Putamen (tissue), 1 donor: ENCODE measurements at places on chromosomes 5 and 9.

DNA sequence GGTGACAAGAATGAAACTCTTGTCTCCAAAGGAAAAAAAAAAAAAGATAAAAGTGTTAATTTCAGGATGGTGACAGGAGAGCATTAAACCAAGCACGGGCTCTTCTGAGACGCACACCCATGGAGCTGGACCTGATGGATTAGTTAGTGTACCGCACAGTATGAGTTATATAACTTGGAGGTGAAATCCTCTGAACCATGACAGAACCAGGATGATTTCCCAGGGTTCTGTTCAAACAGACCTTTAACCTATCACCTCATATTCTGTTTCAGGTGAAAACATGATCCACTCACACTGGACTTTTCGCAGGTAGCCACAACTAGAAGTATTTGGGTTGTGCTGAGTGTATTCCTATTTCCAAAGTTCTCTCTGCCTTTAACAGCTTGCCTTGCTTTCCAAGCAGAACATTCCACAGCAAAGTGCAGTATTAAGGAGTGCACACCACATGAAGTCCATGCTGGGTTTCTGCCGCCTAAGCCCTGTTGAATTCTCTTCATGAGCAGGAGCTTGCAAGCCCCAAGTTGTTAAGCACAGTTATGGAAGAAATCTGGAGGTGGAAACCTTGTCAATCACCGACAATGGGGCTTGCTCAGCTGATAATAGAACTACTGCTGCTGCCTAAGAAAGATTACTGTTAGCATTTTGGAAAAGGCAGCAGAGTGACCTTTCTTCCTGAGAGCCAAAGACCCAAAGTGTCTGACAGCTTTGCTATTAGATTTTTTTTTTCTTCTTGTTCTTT lies 461.7 kb downstream of the TLE1 start:
- peak; percentile 24 for DNase-seq

DNA sequence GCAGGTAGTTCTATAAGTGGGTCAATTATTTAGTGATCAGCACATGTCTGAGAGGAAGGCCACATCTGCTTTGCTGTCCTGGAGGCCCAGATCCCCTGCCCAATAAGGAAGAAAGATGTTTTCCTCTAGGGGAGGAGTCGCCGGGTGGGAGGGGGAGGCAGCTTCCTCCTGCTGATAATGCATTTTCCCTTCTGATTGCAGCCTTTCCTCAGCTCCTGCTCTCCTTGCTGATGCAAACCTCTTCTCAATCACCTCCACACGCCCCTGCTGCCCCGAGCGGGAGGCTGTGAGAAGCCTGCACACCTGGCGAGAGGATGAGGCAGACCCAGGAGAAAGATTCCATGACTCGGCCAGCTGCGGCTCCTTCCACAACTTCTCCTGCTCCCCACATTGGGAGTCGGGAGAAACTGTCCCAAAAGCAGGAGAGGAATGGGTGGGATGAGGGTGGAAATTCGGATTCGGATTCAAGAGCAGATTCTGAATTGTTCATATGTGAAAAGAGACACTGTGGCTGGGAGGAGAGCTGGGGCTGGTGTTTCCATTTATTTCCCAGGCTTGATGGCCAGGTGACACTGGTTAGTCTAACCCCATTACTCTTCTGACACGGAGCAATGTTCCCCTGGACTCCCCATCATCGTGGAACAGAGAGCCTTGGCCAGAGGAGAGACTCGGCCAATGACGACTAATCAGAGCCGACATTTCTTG lies 6.8 kb upstream of the NTNG2 start:
- DNase-seq = no peak

- DNase-seq = peak; percentile 68
These were observed 342.7 kb downstream of the ARHGEF28 start for GRCh38 chr5:73968729-73969128.

DNA sequence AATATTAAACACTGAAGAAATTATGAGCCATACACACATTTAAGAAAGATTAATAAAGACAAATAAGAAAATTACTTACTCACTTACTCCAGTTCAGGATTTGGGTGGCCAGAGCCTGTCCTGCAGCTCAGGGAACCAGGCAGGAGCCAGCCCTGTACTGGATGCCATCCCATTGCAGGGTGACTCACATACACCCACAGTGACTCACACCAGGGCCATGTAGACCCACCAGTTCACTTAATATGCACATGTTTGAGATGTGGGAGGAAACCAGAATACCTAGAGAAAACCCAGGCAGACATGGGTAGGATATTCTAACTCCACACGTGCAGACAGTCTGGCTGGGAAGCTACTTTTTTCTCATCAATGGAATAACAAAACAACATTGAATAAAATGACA lies 49.6 kb upstream of the ADRB2 start:
- DNase-seq = no peak

DNA sequence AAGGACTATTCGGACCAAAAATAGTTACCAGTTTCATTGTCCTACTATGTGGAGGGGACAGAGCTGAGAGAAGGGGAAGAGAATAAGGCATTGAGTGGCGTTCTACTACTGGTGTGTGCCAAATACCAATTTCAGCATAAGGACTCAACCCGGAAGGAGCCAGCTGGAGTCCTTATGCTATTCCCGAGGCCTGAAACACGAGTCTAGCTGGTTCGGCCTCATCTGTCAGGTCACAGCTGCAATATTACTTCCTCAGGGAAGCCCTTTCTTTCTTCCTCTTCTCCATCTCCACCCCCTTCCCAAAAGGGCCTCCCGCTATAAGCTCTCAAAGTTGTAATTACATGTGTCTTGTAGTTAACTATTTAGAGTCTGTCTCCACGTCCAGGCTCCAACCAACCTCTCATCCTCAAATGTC lies 20.5 kb upstream of the FER start:
- DNase-seq = peak; percentile 15

DNA sequence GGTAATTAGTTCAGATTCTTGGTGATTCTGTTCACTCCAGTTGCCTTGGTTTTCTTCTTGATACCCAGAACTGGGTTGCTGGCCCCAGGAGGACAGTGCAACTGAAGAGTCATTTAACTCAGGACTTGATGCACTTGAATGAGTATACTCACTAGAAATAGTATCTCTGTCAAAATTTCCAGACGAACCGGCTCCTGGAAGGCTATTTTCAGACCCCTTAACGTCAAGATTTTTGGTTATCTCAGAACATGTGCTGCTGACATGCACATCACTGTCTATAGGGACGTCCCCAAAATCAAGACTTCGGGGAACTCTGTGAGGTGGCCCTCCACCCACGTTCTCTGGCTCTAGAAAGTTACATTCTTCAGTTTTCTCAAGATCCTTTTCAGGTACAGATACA lies 56.7 kb upstream of the PCA3 start:
- DNase-seq = no peak

DNA sequence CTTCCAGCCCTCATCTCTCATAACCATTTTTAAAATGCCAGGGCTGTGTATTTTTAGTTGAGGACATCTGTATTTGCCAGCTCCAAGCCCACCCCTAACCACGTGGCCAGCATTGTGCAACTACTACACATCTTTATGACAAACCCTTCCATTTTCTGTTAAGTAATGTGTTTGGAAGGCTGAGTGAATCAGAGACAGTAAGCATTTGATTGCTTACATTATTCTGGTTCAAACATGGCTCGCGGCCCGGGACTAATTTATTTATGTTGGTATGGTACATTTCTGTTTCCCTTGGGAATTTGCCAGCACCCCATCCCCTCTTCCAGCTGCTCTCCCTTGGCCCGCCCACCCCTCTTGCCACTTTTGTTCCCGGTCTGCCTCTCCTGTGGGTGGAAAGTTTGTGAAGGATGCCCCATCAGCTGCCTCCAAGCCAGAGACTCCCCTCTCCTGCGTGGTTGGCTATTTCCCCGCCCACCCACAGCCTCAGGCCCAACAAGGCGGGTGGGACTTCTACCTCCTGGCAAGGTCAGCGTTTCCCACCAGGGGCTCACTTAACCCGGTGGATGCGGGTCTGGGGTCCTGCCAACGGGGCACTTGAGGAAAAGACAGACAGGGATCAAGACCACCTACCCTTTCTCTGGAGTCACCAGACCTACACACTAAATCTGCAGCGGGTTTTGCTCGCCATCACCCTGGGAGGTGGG lies 162.2 kb downstream of the HSD17B3 start:
- DNase-seq = no peak

- DNase-seq = no peak
These were observed 172.2 kb upstream of the MEF2C start for GRCh38 chr5:89055015-89055694.

- DNase-seq = no peak
These were observed 2318.6 kb upstream of the ACO1 start for GRCh38 chr9:30065888-30066287.

- no peak for DNase-seq
These were observed 143.8 kb downstream of the HSD17B3 start for GRCh38 chr9:96158147-96158546.

DNA sequence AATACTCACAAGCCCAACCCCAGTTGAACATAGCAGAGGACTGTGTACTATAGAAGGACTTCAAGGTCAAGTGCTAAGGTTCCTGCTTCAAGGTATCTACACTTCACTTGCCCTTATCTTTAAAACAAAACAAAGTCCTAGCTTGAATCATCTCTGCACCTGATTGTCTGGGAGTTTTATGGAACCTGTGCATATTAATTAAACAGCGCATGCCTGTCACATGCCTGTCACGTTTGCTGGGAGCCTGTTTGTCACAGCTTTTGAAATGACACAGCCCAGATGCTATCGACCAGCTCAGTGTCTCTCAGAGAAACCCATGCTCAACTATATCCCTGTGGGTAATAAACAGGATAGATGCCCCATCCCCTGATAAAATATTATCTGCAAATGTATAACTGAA lies 476.0 kb downstream of the ZSWIM6 start:
- no peak for DNase-seq

GRCh38 chr5:151020304-151021110 lies at the start of gene GPX3:
Gene GPX3 (plus strand): TSS chr5:151020591. CDS start chr5:151020655, 64 bp downstream.
- peak; percentile 70 for DNase-seq

DNA sequence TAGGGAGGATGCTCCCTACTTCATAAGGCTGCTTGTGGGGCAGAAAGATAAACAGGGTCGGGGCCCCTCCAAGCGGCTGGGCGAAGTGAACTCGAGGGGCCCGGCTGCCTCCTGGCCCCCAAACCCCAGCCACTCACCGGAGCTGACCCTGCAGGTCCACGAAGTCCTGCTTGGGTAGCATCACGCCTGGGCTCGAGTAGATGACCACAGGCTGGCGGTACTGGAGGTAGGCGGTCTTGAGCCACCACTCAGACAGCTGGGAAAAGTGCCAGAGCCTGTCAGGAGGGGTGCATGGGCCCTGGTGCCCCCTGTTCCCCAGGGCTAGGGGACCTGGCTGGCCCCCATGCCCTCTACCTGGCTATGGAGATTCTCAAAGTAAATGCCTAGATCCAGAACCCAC lies 6.5 kb downstream of the CRAT start:
- no peak for DNase-seq

- peak; percentile 36 for DNase-seq
These were observed 44.5 kb upstream of the STK32A start for GRCh38 chr5:147190331-147190730.

DNA sequence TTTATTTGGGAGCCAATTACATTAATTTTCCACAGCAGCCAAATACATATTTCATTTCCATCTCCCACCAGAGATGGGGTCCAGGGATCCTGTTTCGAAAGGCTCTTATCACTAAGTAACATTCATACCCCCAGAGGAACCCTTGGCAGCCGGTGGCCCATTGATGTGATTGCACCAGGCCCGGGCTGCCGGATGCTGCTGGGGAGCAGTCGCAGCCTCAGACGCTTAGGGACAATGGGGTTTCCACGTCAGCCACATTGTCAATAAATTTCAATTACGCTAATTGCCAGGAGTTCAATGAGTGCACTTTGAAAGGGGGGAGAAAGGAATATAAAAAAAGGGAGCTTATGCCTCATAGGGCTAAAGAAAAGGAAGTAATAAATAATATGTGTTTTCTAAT lies 478.8 kb upstream of the ADAMTS16 start:
- DNase-seq = no peak

DNA sequence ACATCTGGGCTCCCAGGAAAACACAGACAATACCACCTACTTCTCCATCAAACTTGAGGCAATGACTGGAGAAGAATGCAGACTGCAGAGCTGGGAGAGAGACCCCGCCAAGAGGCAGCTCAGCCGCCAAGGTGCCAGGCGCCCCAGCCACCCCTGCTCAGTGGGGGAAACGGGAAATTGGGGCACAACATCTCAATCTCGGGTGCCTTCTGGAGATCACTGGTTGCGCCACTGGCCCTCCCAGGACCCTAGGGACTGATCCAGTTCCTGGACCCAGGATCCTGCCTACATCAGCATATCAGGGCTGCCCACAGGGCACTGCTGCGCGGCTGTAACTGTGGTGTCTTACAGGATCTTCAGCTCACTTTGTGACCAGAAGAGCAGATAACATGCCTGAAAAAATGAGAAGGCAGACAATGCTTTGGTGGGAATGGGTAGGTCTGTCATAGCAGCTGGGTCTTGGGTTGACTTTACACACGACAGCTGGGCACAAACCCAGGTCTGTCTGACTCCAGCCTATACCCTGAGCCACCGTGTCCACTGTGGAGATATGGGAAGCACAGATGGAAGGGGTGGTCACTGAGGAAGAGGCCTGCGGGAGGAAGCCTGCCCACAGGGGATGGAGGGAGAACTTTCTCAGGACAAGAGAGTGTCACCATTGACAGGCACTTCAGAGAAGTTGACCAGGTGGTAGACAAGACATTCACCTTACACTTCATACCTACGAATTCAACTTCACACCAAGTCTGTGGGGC lies 135.2 kb upstream of the RAPGEF1 start:
- no peak for DNase-seq

- no peak for DNase-seq
These were observed 29.9 kb downstream of the TENT4A start for GRCh38 chr5:6743161-6743560.

GRCh38 chr9:19946441-19947109 lies 157.7 kb upstream of the SLC24A2 start:
- DNase-seq = no peak

GRCh38 chr5:54304040-54304439 lies 6.3 kb downstream of the ARL15 start:
- no peak for DNase-seq

DNA sequence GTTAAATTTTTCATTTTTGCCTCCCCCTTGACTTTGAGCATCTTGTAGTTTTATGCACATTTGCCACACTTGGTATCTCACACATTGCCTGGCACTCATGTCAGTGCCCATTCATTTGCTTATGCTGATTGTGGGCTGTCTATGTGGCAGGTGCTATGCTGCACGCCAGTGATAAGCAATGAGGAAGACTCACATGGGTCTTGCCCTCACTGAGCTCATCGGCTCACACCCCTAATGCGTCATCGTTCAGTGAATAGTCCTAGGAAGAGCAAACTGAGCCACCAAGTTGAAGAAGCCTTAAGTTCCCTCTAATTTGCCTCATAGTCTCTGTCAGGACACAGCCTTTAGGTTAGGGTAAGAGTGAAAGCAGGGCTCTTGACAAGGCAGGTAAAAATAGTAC lies 209.4 kb upstream of the IL12B start:
- DNase-seq = no peak

- DNase-seq = no peak
These were observed 156.6 kb upstream of the DMRT1 start for GRCh38 chr9:684941-685340.

GRCh38 chr5:95414451-95414850 lies 23.3 kb downstream of the FAM81B start:
- DNase-seq = no peak

DNA sequence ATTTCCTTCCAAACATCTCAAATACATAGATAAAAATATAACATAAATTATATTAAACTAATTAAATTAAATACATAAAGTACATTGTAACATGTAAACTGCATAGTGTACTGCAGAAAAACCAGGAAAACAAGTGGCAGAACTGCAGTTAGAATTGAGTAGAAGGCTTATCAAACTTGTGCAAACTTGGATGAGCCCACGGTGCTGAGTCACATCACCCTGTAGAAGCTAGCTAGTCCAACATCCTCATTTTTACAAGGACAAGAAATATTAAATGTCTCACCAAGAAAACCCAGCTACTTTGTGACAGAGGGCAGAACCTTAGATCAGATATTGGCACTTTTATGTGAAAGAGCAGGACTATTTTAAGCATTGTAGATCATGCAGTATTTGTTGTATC lies 807.9 kb upstream of the NUDT12 start:
- DNase-seq = no peak
